ENCODE measurements at places on chromosomes 4 and X.

- DNase-seq = no peak
Measured at GRCh38 chrX:102651242-102652011, at the start of gene GPRASP1. Gene GPRASP1 (plus strand): TSS chrX:102651483. CDS start chrX:102653914, 2,431 bp downstream.

GRCh38 chrX:105646592-105647372 is 175.6 kb upstream of the NRK start:
- DNase-seq = no peak

DNA sequence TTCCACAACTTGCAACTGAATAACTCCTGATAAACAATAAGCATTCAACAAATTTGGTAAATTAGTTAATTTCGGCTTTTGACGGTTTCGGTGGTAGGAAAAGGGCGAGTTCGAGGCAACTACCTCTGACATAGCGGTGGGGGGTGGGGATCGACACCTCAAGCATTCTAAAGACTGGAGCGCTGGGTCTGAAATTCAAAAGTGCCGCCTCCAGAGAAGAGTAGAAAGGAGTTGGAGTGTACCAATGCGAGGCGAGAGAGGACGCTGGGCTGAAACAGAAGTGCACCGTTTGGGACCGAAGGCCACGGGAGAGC is 725 bp downstream of the SMC1A start:
- no peak for DNase-seq

GRCh38 chr4:124279741-124280140 is 432.8 kb downstream of the ANKRD50 start:
- DNase-seq = no peak

DNA sequence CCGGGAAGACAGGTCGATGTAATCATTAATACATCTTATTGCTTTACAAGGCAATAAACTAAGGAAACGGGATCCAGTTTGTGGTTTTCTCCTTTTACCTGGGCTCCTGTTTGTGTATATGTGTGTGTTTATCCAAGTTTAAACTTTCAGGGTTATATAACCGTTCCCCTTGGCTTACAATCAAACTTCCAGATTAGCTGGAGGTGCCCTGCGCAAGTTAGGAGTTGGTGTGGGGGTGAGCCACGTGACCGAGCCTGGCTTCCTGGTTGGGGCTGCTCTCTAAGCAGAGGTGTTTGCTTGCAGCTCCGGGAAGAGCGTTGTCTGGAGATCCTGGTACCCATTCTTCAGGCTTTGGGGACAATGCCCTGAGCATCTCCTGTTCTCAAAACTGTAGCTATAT is 129.2 kb downstream of the FHDC1 start:
- DNase-seq = no peak

- DNase-seq = no peak
Measured at GRCh38 chr4:71052034-71052433, 58.6 kb downstream of the DCK start.

DNA sequence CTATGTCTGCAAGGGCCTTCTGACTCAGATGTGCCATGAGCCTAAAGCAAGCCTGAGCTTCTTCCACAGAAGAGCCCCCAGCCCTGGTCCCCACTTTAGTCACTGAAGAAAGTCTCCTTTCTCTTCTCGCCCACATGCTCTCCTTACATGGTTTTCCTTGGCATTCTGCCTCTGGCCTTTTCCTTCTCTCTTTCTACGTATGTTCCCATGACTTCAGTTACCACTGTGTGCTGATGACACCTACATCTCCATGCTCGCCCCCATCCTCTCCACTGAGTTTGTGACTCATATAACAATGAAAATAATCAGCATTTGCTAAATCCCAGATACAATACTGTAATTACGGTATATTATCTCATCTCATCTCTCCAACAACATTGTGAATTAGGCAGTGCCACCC is 149.3 kb downstream of the AMMECR1 start:
- no peak for DNase-seq

DNA sequence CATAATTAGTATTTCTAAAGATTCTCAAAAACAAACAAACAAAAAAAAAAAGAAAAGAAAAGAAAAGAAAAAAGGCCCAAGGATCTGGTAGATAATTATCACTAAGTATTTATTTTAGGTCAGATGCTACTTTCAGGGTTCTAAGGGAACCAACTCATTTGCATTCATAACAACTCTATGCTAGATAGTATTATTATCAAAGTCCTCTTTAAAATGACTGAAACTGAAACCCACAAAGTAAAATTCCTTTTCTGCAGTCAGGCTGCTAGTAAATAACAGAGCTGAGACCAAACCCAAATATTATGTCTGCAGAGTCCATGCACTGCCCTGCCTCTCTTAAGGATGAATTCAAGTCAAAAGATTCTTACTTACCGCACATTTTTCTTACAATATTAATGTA is 38.3 kb upstream of the MAPK10 start:
- DNase-seq = no peak

GRCh38 chr4:38046727-38047489 is 86.7 kb downstream of the PTTG2 start:
- DNase-seq = no peak

DNA sequence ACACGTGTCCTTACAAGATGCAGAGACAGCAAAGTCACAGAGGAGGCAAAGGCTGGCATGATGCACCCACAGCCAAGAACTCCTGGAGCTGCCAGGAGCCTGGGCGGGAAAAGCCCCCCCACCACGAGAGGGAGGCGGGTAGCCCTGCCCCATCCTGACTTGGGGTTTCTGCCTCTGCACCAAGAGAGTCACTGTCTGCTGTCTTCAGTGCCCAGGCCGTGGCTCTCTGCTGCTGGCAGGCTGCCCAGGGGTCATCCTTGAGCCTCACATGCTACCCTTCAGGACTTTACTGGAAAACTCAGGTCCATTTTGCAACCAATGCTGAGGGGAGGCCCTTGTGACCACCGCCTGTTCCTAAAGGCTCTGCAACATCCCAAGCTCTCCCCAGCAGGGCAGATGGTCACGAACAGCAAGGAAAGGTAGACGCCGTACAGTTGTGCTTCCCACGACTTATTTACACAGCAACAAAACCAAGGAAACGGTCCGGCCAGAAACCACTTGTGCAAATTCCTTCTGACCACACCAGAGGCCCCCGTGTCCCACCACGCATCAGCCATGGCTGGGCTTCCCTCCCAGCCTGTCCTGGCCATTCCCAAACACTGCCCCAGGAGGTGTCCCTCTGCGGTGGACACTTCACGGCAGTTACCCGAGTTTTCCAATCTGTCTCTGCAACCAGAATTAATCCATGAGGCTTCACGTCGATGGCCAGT is 56.9 kb downstream of the ACOX3 start:
- no peak for DNase-seq

DNA sequence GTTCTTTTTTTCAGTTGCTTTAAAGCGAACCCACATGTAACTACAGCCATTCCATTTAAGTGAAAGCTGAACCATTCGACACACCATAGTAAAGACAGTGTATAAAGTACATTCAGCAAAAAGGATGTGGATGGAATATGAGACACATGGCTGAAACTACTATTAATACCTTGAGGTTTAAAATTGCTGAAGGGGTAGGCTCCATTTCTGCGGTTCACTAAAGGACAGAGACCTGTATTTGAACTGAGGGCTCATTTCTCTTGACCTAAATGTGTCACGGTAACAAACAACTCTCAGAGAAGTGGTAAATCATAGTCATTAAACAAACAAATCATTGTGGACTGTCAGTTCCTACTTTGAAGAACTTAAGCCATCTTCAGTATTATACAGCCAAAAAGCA is 1085.6 kb upstream of the TENM3 start:
- no peak for DNase-seq

- DNase-seq = no peak
Measured at GRCh38 chr4:121711263-121712000, 14.7 kb upstream of the ANXA5 start.

DNA sequence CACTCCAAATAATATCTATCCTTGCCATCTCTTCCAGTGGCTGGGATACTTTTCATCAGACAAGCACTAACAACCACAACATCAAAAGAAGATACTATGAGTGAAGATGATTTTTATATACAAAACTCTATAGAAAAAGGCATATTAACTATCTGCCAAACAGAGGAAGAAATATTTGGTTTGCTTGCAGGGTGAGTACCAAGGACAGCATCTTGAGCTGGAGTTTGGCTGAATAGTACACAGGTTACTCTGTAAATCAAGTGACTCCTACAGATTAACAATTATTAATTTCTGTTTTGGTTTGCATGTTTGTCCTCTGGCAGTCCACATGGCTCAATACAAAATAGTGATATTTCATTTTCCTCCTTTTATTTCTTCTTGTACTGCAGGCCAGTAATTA is 248.0 kb downstream of the RBMX2 start:
- no peak for DNase-seq

- no peak for DNase-seq
Measured at GRCh38 chr4:88185906-88186305, 27.5 kb upstream of the ABCG2 start.

- DNase-seq = no peak
Measured at GRCh38 chr4:125481334-125482045, 166.7 kb downstream of the FAT4 start.

DNA sequence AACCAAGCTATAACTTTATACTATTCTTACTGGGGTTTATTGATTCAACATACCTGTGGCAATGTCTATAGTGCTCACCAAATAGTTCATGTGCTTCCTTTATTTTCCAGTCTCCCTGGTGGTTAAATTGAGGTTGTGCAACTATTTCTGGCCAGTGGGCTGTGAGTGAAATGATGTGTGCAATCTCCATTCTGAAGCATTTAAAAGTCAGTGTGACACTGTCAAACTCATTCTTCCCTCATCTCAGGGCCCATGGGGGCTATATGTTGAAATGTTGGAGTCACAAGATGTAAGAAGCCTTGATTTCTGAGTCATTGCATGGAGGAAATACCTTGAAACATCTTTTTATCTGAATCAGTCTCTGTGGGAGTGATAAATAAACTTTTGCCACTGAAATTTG is 414.3 kb upstream of the RPS6KA3 start:
- DNase-seq = no peak

GRCh38 chr4:12173496-12173895 is 744.8 kb upstream of the HS3ST1 start:
- DNase-seq = no peak

GRCh38 chr4:40990899-40991265 is 223.5 kb downstream of the APBB2 start:
- DNase-seq = no peak

DNA sequence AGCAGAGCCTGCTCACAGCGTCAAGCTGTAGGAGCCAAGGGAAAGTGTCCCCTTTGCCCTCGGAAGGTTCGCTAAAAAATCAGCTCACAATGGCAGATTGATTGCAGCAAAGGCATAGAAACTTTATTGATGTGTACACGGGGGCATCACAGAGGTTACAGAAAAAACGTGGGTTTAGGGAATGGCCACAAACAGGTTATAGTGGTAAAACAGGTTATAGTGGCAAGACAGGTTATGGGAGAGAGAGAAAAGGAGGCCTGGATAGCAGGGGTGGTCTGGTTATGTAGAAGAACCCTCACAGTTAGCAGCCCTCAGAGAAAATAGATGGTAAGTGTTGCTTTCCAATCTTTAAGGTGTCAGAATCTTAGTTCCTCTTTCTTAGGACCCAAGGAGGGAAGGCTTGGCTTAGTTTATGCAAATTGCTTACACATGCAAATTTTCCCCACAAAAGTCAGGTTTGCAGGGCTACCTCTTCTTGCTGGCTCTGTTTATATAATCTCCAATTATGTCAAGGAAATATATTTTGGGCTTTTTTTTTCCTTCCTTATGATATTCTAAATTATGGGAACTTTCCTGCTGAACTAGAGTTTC is 113.7 kb downstream of the BMP15 start:
- no peak for DNase-seq

DNA sequence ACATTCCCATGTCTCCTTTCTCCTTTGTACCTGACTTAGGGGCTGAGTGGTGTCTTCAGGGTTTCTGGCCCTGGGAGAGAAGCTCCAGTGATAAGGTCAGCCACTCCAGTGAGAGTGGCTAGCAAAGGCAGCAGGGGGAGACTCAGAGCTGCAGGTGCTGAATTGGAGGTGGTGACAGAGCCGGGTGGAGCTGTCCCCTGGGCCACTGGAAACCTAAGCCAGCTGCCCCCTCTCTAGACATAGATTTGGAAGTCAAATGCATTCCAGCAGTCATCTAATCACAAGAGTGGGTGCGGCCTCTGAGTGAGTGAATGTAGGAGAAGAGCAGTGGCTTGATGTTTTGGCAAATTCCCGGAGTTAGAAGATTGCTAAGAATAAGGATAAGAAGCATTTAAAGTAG is 28.5 kb downstream of the TRIM2 start:
- DNase-seq = no peak

DNA sequence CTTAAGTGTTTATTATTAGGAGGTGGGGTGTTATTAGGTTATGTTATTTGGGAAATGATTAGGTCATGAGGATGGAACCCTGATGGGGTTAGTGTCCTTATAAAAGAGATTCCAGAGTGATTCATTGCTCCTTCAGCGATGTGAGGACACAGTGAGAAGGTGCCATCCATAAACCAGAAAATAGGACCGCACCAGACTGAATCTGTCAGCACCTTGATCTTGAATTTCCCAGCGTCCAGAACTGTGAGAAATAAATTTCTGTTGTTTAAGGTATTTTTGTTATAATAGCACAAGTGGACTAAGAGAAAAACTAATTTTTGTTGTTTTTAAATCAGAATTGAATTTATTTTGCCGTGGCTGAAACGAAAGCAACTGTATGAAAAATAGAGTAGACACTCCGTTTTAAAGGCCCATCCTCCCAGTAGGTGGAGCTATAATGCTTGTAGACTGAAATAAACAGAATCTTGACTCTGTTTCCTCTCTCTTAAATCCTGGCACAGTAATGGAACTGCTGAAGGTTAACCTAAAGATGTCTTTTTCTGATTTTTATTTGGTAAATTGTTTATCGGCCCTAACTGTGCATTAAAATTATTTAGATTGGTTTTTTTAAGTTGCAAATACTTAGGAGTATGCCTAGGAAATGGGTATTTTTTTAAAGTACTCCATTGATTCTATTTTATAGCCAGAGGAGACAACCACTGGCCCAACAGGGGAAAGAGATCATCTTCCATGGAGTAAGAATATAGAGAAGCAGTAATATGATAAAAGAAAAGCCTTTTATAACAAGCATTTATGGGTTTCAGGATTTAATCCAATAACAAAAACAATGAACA is 133.2 kb upstream of the ADAMTS3 start:
- DNase-seq = peak; percentile 29

- DNase-seq = no peak
Measured at GRCh38 chr4:144181391-144181790, 40.9 kb upstream of the GYPA start.

DNA sequence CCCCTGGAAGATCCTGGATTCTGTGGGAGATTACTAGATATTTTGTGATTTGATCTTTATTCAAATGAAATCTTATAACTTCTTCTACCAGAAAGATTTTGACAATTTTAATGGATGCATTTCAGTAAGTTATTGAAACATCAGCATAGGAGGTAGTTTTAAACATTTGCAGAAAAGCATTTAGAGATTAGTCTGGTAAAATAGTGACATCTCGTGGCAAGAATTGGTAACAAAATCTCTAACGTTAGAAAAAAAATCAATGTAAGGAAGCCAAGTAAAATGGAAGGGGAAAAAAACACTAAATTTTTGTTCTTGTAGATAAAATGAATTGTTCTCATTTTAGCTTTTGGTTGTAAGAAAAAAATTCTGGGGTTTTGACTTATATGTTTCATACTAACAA is 73.3 kb downstream of the TASL start:
- peak; percentile 1 for DNase-seq

DNA sequence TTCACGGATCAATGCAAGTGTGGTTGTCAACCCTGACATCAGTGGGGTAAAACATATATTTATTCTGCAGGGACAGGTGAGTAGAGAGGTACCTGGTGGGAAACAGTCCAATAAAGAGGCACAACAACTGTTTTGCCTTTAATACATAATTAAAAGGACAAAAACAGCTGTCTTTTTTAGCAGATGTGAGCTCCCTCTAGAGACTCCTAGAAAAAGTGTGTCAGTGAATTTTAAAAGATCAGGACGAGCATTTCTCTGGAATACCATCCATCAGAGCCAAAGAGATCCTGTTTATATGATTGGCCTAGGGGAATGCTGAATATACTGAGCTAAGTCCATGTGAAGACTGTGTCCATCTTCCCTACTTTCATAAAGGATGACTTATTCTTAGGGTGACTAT is 58.3 kb downstream of the TMEM144 start:
- no peak for DNase-seq

Measured in AML-193 (cell line).